ENCODE measurements at places on chromosomes 5 and 9.

DNA sequence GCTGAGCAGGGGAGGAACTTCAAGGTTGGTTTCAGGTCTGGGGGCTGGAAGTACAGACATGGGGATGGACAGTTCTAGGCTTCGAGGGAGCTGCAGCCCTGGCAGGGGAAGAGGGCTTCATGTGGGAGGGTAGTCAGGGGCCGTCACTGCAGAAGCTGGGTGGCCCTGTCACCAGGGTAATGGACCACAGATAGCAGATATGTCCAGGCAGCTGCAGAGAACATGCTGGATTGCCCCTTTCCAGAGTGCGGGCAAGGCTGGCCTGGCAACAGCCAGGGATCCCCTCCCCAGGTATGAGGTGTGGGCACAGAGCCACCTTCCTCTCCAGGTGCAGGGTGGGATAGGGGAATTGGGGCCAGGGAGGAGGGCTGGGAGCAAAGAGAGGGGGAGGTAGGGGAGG is 206.5 kb downstream of the GADD45G start:
- DNase-seq = no peak

GRCh38 chr5:157747766-157748700 is 4.5 kb downstream of the LSM11 start:
- no peak for DNase-seq

- DNase-seq = no peak
Observed at GRCh38 chr5:81409361-81409760, 15.4 kb upstream of the ACOT12 start.

DNA sequence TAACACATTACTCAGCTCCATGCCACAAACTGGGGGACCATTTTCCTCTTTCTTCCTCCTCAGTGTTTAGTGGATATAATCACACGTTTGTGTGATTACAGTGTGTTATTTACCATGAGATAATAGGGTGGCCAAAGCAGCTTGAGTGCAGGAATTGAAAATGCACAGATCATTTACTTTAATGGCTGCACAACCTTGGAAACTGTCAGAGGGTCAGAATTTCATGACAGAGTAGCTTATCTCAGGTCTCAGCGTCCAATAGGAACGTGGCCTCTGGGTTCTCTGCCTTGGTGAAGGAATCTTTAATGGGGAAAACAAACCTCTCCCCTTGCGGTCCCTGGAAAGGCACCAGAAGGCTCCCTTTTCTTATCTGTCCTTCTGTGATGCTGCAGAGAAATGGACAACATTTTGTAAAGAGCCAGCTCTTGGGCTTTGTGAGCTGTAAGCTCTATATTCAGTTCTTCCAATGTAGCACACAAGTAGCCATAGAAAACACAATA is 87.4 kb upstream of the CD180 start:
- no peak for DNase-seq

- DNase-seq = no peak
Observed at GRCh38 chr5:138805096-138805495, 51.9 kb downstream of the CTNNA1 start.

DNA sequence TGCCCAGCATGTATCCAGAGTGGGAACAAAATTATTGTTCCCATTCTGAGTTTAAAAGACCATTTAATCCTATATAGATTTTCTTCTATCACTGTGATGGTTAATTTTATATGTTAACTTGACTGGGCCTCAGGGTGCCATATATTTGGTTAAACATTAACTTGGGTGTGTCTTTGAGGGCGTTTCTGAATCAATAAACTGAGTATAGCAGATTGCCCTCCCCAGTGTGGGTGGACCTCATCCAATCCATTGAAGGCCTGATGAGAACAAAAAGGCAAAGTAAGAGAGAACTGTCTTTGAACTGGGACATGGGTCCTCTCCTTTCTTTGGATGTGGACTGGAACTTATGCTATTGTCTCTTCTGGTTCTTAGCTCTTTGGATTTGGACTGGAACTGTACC is 17.3 kb downstream of the RIOK2 start:
- DNase-seq = no peak

DNA sequence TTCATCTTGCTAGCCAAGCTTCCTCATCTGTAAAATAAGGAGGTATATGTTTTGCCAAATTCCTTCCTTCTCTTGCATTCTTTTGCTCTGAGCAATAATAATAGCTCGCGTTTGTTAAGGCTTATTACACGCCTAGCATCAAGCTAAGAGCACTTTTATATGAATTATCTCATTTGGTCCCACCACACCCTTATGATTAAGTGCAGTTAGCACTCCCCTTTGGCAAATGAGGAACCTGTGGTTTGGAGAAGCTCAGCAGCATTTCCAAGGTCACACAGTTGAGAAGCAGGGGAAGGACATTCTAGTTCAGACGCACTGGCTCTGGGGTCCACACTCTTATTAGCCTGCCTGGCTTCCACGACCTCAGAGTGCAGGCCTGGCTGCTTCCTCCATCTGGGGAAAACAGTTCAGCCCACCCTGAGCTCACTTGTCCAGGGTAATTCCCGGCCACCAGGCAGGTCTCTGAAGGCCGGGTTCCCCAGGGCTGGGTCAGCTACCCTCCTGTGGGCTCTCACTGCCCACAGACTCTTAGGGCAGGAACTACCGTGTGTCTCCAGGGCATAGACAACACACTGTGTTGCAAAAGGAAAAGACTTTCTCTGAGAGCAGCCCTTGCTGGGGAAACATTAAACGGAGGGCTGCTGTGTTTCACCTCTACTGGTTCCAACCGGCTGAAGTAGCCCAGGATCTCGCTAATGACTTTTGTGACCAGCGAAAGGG is 9.9 kb upstream of the FBP1 start:
- peak; percentile 71 for DNase-seq

DNA sequence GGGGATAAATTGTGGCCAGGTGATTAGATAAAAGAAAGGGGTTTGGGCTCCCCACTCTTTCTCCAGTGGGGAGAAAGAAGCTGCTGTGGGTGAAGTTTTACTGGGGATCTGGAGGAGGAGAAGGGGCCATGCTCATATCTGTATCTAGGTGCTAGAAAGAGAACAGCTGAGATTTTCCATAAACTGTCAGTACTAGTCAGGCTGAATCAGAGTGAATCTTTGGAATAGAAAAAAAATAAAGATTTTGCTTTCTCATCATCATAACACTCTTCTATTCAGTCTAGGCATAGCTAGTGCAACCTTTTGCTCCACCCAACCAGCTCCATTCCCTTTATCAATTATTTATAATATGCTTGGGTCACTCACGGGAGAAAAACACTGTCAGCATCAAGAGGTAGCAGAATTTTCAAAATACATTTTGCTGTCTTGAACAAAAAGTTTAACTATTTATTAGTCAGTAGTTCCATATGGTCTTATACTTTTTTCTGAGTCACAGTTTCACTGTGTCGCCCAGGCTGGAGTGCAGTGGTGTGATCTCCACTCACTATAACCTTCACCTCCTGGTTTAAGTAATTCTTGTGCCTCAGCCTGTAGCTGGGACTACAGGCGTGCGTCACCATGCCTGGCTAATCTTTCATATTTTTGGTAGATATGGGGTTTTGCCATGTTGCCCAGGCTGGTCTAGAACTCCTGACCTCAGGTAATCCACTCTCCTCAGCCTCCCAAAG is 21.3 kb upstream of the ERMP1 start:
- no peak for DNase-seq

DNA sequence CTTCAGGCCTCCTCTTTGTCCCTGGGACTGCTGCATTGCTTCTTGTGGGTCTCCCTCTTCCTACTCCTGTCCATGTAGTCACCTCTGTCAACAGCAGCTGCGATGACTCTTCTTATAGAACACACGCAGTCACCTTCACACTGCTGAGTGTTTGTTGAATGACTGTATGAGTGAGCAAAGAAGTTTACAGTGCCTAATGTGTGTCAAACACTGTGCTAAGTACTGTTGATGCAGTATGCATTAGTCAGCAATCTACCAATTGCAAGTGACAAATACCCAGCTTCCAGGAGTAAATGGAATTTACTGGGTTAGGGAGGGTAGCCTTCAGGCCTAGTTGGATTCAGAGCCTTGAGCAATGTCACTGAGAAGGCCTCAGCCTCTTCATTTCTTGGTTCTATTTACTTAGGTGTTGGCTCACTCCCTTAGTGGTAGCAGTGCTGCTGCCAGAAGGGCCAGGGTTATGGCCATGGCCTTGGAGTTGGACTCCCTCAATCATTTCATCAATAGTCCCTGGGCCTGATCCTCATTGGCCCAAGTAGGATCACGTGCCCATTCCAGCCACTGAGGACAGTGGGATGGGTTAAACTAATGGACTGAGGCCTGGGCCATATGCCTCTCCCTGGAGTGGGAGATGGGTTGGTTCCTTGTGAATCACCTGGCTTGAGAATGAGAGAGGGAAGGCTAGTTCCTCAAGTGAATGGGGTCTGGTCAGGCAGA is 93.5 kb downstream of the RGS3 start:
- DNase-seq = no peak

DNA sequence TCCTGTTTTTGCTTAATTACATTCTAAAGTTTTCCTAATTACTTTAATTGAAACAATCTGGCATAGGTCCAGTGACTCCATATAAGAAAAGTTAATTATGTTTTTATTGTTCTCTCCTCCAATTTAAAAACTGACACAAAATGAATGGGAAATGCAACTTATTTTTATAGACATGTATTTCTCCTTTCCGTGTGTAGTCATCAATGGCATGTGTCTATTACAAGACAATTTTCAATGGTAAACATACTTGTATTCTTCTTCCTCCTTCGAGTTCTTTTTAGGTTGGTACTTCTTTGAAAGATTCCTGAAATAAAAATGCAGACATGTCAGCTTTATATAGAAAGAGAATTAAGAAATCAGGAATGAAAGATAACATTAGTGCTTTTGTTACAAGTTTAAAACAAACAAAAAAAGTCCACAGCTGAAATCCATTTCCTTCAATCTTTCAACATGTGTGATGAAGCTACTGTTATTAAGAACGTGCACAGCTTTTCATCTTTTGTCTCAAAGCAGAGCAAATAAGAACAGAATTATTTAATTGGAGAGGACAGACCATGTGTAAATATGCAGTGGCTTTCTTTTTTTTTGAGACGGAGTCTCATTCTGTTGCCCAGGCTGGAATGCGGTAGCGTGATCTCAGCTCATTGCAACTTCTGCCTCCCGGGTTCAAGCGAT is 63.8 kb downstream of the FNBP1 start:
- DNase-seq = no peak

- peak; percentile 17 for DNase-seq
Observed at GRCh38 chr5:80516826-80517225, 28.9 kb downstream of the FAM151B start.

- DNase-seq = no peak
Observed at GRCh38 chr9:131982102-131982501, 97.6 kb downstream of the MED27 start.

DNA sequence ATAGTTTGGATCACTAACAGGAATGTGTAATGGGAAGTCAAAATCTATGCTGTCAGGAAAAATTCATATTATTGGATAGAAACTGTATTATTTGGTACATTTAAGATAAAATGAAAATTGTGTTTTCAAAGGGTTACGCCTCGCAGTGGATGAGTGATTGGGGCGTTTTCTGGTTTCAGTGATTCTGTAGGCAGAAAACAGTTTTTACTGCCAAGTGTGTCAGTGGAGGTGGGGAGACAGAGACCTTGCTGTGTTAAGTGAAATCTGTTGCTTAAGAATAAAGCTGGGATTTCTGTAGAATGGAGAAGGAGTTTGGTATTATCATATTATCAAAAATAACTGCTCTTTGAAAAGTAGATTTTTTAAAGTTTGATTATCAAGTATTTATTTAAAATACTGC is 69.7 kb downstream of the GHR start:
- DNase-seq = no peak

- peak; percentile 65 for DNase-seq
Observed at GRCh38 chr5:317086-317811, 4.3 kb upstream of the AHRR start.

- no peak for DNase-seq
Observed at GRCh38 chr5:131622633-131623032, 12.4 kb downstream of the RAPGEF6 start.

- no peak for DNase-seq
Observed at GRCh38 chr5:109589986-109590385, 99.7 kb upstream of the MAN2A1 start.

GRCh38 chr5:9094582-9094981 is 451.3 kb downstream of the SEMA5A start:
- DNase-seq = peak; percentile 55

DNA sequence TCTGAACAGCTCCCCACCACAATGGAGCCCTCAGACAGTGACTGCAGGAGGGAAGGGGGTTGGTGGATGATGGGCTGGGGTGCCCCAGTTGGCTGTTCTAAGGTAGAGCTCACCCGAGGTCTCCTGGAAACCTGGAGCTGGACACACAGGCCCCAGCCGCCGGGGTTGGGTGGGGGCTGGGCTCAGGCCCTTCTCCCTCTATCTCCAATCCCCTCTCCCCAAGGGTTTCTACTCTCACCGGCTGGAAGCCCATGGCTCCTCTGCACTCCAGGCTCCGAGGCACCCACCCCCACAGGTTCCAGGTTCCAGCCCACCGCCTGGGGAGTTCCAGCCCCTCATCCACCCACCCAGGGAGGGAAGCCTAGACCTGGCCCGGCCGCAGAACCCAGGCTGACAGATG is 766 bp downstream of the NR5A1 start:
- DNase-seq = no peak

- DNase-seq = no peak
Observed at GRCh38 chr9:85168412-85168811, 498.9 kb downstream of the NTRK2 start.

DNA sequence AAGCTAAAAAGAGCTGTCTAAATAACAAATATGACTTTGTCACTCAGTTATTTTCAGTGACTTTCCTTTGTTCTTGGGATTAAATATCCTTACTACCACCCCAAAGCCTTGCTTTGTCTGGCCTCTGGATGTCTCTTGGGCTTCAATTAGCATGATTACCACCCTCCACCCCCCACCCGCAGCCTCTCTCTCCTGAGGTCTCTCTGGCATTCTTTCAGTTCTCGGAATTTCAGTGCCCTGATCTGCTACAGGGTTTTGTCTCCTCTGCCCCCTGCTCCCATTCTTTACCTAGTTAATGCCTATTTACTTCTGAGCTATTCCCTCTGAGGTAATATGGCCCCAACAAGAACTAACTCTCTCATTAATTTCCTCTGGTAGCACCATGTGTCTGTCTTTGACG is 376.4 kb downstream of the DEPDC1B start:
- DNase-seq = no peak

DNA sequence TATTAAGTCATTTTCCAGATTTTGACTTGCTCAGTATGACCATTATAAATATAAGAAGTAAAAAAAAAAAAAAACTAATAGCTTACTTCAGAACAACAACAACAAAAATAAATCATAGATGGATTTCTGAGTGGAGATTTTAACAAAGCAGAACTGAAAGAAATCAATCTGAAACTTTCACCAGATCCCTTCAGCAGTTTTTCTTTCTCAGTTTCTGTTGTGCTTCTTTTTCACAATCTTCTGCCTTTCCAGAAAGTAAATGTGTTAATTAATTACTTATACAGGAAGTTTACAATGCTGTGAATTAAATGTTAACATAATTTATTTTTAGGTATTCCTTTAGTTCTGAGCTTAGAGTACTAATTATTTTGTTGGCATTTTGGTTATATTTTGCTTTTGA is 73.5 kb downstream of the CHSY3 start:
- no peak for DNase-seq

DNA sequence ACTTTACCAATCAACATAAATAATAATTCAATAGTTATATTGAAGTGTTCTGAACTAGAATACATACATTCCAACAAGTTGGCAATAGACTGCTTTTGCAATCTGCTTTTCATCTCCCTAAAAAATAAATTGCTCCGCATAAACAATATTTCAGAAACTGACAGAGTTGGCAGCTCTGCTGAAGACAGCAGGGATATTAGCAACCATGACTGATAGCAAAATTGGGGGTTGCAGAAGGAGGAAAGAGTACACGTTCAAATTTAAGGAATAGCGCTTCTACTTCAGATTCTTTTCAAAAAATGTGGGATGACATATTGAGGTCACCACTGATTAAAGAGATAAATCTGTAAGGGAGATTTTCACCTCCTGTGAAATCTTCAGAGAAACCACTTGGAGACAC is 521.2 kb downstream of the DTWD2 start:
- no peak for DNase-seq
